Esophagus muscularis mucosa (tissue), 4 donors: ENCODE measurements at places on chromosomes 7 and 10. TPM values are rescaled to one million over a fixed set of nuclear protein-coding genes. Genes with fewer than 3 reads are reported as not detected.

The MYOZ1 gene
- total RNA-seq = not detected

The ASB10 gene
- total RNA-seq = not detected

The TBXAS1 gene
- 9.8 TPM for total RNA-seq

The THNSL1 gene
- total RNA-seq = 1.1 TPM

DNA sequence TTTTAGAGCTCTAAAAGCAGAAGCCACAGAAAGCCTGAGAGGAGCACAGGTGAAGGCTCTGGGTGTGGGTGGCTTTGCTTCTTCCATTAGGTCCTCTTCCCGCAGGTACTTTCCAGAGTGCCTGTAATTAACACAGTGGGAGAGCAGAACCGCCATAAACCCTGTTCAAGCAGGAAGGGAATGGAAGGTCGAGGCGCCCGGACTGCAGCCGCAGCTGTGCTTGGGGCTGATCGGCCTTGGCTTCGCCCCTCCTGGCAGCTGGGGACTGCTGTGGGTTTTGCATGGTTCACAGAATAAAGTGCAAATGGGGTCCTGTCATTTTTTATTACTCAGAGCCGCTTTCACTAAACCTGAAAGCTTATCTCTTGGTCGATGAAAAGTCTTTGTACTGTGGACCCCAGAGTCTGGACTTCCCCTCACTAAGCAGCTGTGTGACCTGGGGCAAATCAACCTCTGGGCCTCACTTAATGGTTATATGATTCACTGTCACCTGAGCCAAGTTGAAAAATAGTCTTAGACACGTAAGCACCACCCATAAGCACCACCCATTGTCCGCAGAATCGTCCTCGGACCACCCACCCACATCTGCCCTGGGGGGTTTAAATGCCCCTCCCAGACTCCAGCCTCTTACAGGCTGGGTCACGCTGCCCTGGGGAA is 100.9 kb downstream of the XRCC2 start:
- no peak overlapping the region for H3K27ac ChIP-seq
- no peaks in the 10 kb centered on the region for H3K36me3 ChIP-seq
- no peaks in the 10 kb centered on the region for H3K4me1 ChIP-seq

GRCh38 chr7:35026150-35026549 is 11.1 kb downstream of the DPY19L1 start:
- no peak overlapping the region for H3K4me3 ChIP-seq
- H3K4me1 ChIP-seq = peaks cover 8% of the 10 kb centered on the region
- H3K36me3 ChIP-seq = no peaks in the 10 kb centered on the region
- H3K27me3 ChIP-seq = no peaks in the 10 kb centered on the region
- DNase-seq = no peak

DNA sequence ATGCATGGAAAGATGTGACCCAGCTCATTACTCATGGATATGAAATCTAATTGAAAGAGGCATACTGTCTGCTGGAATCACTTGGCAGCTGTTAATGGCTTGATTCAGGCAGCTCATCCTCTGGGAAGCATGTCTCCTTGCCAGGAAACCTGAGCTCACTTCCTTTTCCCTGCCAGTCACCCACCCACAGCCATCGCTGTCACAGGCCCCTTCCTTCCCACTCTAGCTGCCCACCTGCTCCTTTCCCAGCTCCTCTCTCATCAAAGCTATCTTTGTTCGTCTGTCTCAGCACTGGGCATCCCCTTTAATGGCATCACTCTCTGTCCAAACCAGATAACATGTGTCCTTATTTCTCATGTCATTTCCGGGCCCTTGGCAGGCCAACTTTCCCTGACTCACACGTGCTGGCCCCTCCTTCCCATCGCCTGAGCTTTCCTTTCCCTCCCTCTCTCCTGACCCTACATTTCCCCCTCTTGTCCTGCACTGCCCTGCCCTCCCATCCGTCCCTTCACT is 721.9 kb downstream of the TNS3 start:
- H3K36me3 ChIP-seq = no peaks in the 10 kb centered on the region
- no peaks in the 10 kb centered on the region for H3K27me3 ChIP-seq
- no peak overlapping the region for H3K27ac ChIP-seq
- no peaks in the 10 kb centered on the region for H3K4me1 ChIP-seq
- H3K4me3 ChIP-seq = no peak overlapping the region

DNA sequence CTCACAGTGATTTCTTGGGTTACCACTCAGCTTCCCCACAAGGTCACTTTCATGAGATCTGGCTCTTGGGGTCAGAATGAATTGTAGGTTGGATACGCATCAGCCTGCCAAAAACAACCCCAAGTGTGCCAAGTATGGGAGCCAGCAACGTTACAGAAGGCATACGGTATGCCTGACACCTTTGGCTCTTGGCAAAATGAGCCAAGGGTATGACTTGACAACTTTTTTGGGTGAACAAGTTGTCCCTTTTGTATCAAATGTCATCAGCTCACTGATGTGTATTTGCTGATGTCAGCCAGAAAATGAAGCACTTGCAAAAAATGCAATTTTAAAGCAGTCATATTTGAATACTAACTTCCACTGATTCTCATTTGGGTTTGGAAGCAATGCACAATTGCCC is 168.4 kb downstream of the CACNB2 start:
- no peak for DNase-seq
- H3K4me3 ChIP-seq = no peak overlapping the region
- H3K4me1 ChIP-seq = no peaks in the 10 kb centered on the region
